ENCODE measurements at places on chromosomes 1 and 21.

DNA sequence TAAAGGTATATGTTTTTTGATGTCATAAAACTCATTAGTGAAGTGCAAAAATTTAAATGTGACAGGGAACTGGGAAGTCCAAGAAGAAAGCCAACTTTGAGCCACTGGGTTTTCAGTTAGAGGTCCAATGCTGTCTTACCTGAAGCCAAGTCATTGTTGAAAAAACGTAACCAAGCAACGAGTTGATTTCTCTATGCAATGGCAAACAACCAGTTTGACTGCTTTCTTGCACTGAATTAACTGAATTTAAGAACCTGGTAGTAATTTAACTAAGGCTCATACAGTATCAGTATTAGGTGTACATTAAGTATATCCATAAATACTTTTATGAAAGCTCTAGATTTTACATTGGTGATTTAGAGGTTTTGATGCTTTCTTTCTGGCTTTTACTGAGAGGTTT is 20.2 kb upstream of the S1PR1 start:
- no peak for DNase-seq

GRCh38 chr1:197438010-197438790 is 170.1 kb downstream of the CRB1 start:
- no peak for DNase-seq

DNA sequence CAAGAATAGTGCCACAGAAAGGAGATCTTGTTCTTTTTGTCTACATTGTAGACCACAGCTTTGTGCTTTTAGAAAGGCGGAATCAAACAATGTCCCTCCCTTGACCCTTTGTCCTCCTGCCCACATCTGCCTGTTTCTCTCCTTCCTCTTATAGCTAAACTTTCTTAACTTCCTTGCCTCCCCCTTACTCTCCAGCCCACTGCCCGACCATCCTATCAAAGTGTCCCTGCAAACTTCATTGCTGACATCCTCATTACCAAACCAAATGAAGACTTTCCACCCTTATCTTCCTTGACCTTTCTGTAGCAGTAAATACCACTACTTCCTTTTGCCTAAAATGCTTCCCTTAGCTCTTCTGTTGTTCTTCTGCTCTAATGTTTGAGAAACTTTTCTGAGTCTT is 5.0 kb downstream of the SELP start:
- no peak for DNase-seq

GRCh38 chr1:234874291-234875288 is 254.0 kb downstream of the TOMM20 start:
- DNase-seq = no peak

GRCh38 chr1:185075476-185075875 is 30.1 kb downstream of the RNF2 start:
- no peak for DNase-seq

- no peak for DNase-seq
Observed at GRCh38 chr1:9652379-9653209, 1.1 kb downstream of the PIK3CD start.

DNA sequence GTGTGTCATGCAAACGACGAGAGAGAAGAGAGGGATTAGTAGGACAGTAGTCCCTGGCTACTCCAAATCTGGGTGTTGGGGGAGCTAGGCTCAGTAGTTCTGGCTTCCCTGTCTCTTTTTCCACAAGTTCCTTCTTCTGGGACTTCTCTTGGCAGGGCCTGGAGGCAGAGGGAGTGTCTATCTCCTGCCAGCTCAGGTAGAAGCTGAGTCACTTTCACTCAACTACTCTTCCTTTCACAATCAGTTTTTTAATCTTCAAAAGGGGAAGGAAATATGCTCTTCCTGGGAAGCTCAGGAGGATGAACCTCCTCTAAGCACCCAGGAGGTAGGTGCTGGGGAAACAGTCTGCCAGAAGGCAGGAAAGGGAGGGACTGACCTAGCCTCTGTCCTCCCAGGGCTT is 35.2 kb upstream of the MAGOH start:
- DNase-seq = no peak

DNA sequence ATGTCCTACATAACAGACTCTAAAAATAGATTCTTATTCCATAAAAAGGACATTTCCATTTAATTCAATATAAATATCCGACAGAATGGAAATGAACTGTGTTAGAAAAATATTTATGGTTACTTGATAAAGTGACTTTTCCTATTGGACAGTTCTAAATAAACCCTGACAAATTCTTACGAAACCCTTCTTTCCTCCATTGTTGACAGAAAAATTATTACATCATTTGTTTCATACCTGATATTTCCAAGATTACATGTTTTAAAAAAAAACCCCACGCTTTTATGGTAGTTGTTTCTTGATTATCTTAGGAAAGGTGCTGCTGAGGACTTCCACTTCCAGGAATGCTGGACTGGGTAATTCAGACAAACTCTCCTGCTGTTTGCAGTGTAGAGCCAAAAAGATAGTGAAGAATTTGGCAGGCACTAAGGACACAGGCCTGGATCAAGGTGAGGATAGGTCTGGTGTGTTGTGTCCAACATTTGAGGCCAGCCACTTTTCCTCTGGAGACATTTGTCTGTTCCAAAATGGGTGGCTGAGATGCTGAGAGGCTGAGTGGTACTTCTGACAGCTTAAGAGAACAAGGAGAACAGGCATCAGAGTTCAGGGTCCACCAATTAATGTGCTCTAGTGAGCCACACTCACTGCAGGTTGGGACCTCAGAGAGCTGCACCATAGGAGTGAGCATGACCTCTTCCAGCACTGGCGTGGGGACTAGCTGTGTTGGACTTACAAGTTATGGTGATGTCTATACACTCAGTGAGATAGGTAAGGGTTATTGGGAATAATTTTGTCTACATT is 7.0 kb upstream of the C1orf116 start:
- DNase-seq = no peak

GRCh38 chr1:39525366-39526165 is 34.1 kb downstream of the BMP8A start:
- no peak for DNase-seq

GRCh38 chr1:87524021-87524754 is 195.5 kb downstream of the LMO4 start:
- DNase-seq = no peak

- no peak for DNase-seq
Observed at GRCh38 chr1:51915951-51916350, 37.4 kb upstream of the NRDC start.

GRCh38 chr21:36966066-36966820 is at the start of gene HLCS:
Gene HLCS, minus strand, starts transcription at chr21:36966669. Its CDS starts 31 bp downstream, at chr21:36966638.
- DNase-seq = no peak

- no peak for DNase-seq
Observed at GRCh38 chr1:224080115-224080774, 33.7 kb upstream of the FBXO28 start.

DNA sequence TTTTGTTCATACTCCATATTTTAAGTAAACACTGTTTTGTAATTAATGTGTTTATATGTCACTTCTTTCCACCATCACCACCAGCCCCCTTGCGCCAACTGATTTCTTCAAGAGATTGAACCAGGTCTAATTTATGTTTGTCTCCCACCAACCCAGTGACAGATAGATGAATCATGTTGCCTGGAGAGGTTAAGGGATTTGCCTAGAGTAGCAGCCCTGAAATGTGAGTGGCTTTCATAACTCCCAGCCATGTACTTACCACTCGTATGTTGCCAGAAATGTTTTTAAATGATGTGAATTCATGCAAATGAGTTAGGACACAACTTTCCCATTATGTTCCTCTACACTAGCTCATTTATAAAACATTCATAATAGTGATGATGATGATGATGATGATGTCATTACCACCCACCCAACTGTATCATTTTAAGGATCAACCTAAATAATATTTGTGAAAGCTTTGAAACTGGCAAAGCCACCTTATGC is 86.9 kb downstream of the LRRC8D start:
- DNase-seq = no peak

DNA sequence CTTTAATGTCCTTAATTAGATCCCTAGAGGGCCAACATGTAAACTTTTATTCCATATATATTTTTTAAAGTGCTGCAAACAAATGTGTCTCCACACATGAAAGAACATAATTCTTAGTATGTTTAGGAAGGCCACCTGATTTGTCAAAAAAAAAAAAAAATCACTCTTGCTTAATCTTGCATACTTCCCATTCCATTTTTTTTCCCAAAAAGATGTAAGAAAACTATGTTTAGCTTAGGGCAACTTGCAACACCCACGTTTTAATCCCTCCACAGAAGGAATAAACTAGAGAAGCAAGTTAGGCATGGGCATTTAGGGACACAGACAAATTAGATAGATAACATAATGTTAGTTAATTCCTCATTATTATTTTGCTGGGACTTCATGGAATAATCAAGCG is 5.6 kb downstream of the YOD1 start:
- no peak for DNase-seq

- no peak for DNase-seq
Observed at GRCh38 chr21:22609802-22610201, 1611.6 kb downstream of the NCAM2 start.

GRCh38 chr1:174167265-174167803 is 8.0 kb downstream of the RABGAP1L start:
- DNase-seq = no peak

DNA sequence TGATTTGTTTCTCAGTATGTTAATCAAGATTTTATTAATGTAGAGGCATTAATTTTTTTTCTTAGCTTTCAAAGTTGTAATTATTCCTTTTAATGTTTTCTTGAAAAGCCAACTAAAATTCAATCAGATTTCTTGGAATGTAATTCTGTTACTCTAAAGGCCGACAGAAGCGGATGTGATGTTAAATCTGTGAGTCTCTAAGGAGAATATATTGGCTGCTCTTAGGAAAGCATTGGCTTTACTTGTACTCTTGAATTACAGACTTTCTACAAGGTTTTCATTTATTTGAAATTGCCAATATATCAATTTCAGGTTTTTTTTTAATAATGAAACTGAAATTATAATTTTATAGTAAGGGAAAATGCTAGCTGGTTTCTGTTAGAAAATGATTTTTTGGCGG is 29.2 kb downstream of the RRP15 start:
- no peak for DNase-seq

- DNase-seq = no peak
Observed at GRCh38 chr1:71587961-71588360, 507.1 kb upstream of the ZRANB2 start.

DNA sequence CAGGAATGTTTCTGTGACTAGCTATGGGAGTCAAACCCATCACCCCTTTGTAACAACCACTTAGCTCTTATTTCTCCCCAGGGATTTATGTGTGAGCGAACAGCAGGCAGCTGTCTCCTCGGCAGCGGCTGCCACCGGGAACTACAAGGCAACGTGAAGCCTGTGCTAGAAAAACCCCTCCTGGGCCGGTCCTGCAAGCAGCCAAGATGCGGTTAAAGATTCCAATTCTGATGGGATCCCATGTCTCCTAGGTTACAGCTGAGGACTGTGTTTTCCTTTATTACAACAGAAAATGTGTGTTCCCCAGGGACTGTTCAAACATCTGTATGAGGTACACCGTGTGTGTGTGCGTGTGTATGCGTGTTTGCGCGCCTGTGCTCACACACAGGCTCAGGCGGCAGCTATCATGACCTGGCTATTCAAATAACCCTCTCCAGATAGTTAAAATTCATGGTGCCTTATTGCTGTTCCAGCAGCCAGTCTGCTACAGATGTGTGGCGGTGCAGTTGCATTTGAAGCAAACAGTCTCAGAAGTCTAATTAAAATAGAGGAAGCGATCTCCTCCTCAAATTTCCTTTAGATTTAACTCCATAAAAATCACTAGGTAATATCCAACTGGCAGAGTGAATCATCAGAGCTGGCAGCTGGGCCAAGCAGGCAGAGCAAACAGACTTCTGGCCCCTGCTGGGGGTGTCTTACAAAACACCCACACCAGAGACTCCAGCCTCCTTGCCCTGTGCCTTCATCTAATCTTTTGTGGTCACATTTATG is 68.0 kb downstream of the LMX1A start:
- no peak for DNase-seq

DNA sequence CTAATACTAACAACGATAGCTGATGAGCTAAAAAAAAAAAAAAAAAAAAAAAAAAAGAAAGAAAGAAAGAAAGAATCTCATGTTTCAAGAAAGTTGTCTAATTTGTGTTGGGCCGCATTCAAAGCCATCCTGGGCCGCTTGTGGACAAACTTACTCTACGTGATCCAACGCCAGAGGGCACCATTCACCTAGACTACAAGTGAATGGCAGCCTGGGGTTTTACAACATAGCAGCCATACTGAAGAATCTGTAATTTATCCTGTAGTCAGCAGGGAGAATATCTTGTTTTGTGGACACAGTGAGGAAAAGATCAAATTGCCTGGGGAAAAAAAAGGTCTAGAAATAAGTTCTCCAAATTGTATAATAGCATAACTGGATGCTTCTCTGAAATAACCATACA is 47.0 kb downstream of the CYP2J2 start:
- DNase-seq = no peak

- DNase-seq = no peak
Observed at GRCh38 chr1:186722711-186723309, 42.6 kb upstream of the PTGS2 start.

GRCh38 chr21:19712441-19712840 is 1285.8 kb upstream of the NCAM2 start:
- DNase-seq = no peak

- DNase-seq = no peak
Observed at GRCh38 chr1:67830928-67831830, 2.1 kb downstream of the GNG12 start.

DNA sequence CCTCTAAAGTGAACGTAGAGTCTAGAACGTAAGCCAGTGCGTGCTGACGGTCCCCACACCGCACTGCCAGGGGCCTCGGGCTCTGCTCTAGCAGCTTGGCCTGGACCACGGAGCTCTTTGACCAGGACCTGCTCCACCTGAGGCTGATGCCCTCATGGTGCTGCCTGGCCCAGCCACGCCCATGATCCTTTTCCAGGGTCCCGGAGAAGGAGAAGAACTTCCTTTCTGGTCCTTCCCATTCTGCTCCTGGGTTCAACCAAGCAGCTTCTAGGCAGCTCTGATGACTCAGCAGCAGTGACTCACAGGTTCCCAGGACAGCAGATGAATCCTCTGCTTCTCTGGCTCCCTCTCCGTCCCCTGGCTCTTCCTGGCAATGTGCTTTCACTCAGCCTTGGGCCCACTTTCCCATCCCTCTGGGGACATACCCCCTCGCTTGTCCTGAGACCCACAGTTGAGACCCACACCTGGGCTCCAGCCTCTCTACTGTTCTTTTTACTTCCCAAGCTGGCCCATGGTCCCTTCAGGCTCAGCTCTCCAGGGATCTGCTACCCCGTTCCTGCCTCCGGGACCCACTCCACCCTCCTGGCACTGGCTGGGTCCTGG is 246.3 kb upstream of the RAB4A start:
- no peak for DNase-seq

All from SIG-M5 (cell line).